ENCODE measurements at places on chromosomes 13 and 19. TPM values are rescaled to one million over a fixed set of nuclear protein-coding genes. Genes with fewer than 3 reads are reported as not detected.

DNA sequence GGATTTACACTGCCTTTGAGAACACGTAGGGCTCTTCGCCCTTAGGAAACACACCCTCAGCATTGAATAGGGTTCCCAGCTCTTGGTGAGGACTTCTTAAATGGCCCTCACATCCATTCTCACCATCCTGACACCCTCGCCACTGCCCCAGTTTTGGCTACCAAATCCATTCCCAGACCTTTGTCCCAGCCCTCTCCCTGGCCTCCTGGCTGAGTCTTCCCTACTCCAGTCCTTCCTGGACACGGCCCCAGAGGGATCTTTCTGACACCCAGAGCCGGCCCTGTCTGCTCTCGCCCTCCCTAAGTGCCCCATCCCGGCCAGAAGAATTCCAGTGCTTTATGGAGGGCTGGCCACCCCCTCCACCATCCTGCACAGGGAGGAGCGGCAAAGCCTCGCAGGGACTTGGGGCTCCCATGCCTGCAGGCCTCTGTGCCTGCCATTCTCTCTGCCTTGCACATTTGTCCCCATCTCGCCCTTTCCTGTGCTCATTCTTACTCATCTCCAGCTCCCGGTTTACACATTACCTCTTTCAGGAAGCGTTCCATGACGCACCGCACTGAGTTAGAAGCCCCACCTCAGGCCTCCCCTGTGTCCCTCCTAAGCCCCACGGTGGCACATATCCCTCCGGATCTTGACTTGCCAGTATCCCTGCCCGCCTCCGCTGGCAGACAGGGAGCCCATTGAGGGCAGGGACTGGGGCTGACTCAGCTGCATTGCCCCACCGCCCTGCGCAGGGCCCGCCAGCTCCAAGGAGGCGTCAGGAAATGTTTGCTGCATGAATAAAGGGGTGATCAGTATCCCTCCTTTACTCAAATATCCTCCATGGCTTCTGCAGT lies 11.0 kb upstream of the KLK14 start:
- H3K4me1 ChIP-seq: peaks cover 2% of the 10 kb centered on the region
- no peak overlapping the region for H3K27ac ChIP-seq
- H3K36me3 ChIP-seq: peaks cover 5% of the 10 kb centered on the region
- H3K27me3 ChIP-seq: no peaks in the 10 kb centered on the region

GRCh38 chr13:51006067-51006845 lies 96.7 kb downstream of the RNASEH2B start:
- H3K36me3 ChIP-seq: no peaks in the 10 kb centered on the region
- H3K27me3 ChIP-seq: peaks cover 11% of the 10 kb centered on the region
- H3K4me3 ChIP-seq: no peak overlapping the region
- peaks cover 12% of the 10 kb centered on the region for H3K4me1 ChIP-seq
- no peak overlapping the region for H3K27ac ChIP-seq
- DNase-seq: no peak

DNA sequence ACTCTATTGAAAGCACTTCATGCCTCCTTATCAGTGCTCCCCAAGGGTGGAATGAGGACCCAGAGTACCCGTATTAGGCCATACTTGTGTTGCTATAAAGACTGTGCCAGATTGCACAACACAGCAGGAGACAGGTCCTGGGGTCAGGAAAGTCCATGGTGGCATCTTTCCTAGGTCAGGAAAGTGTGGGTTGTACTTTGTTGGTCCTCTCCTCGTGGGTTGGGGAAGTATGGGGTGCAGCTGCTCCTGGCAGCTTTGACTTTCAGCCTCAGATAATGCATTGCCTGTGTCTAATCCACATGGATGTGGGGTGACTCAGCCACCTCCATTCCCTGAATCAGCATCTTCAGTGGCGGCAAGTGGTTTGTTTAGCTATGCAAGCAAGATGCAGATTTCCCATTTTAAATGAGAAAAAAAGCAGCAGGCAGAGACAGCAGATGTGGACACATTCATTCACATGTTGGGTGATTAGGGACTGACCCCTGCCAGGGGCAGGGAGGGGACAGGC lies 8.4 kb upstream of the CYP2B6 start:
- H3K27ac ChIP-seq: no peak overlapping the region
- peaks cover 27% of the 10 kb centered on the region for H3K27me3 ChIP-seq
- no peak overlapping the region for H3K4me3 ChIP-seq
- no peaks in the 10 kb centered on the region for H3K4me1 ChIP-seq
- DNase-seq: no peak

Gene ZNF888
- 5.4 TPM for total RNA-seq

DNA sequence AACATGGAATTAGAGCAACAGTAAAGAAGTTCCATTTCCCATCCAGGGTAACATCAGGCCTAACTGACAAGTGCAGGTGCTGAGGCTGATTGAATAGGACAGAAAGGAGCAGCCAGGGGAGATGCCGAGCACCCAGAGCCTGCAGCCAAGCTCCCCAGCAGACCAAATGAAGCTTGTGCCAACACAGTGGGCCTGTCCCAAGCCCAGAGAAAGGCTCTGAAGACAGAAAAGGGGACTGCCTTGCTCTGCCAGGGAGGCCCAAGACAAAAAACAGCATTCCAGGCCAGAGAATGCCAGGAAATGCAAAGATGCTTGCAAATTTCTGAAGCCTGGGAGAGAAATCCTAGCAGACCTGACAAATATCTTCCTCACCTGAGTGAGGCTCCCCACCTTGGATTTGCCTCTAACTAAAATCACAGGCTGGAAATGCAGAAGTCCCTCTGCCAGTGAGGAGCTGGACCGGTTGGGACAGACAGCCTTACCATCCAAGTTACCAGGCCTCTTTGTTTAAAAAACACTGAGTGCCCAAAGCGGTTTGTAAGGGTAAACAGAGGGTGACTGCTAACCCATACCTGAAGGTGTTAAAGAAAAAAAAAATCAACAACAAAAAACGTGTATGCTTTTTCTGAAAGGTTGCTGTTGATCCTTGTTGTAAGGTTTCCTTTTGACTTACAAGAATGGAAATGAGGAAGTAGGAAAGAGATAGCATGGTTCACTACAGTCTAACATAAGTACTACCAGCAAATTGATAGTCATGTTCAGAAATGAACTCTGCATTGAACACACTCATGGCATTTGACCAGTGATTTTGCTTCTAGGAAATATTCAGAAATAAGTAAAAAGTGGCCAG lies 11.8 kb upstream of the HMGB1 start:
- no peaks in the 10 kb centered on the region for H3K27me3 ChIP-seq
- no peaks in the 10 kb centered on the region for H3K4me1 ChIP-seq
- H3K36me3 ChIP-seq: no peaks in the 10 kb centered on the region
- peak; percentile 39 for DNase-seq
- no peak overlapping the region for H3K27ac ChIP-seq
